NCI-H2227 treated with DMSO at 0.1 percent for 48 hours (cell line): ENCODE measurements at places on chromosomes 7 and 10.

- no peak for DNase-seq
These were observed 315.8 kb downstream of the HPSE2 start for GRCh38 chr10:98919899-98920298.

DNA sequence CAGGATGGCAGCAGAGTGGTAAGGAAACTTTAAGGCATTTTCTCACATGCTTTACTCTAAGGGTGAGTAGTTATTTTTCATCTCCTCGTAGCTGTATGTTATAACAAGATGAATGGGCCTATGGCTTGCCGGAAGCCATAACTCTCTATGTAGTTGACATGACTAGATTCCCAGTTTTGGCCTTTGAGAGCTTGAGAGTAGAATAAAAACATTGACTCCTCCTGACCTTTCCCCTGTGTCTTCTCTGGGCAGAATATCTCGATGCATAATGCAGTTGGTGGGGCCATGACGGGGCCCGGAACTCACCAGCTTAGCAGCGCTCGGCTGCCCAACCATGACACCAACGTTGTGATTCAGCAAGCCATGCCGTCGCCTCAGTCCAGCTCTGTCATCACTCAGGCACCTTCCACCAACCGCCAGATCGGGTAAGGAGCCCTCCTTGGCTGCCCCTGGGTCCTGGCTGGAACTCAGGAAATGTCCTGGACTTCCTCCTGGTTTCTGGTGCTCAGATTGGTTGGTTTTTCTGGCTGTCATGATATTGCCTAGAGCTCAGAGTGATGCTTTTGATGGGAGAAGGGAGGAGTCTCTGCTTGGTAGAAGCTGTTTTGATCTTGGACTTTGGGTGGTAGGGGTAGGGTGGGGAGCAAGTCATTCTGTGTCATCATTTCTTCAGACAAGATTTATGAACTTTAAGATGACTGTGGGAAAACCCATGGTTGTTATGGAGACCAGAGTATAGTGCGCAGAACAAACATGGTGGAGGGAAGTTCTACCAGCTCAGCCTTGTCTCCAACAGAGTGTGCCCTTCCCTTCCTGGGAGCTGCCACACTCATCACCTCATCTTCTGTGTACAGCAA lies 158.0 kb downstream of the CREB5 start:
- DNase-seq, result no peak

DNA sequence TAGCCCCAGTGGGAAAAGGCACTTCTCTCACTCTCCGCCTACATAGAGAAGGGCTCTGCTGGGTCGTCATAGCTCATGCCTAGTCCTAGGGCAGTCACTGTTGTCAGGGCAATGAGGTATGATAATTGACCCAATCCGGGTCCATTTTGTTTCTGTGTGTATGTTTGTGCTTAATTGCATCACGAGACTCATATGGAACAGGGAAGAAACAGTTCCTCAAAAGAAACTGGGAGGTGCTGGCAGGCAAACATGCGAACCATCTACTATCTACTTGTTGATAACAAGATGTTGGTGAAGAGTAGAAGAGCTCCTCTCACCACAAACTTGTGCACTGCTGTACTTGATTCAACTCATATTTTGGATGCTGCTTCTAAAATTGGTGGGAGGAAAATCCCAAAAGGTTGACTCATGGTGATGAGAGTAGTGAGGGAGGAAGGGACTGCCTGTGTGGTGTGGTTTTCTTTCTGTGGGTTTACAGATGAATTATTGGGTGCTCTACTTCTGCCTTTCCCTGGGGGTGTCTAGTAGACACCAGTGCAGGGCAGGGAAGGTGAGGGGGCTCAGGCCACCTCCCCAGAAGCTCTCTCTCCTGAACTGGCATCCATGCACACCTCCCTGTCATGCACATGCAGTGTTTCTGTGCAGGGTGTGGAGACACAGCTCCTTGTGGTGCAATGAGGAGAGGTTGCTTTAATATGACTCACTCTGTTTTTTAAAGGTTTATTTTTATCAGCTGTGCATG lies 29.4 kb downstream of the LSMEM1 start:
- DNase-seq, result no peak

DNA sequence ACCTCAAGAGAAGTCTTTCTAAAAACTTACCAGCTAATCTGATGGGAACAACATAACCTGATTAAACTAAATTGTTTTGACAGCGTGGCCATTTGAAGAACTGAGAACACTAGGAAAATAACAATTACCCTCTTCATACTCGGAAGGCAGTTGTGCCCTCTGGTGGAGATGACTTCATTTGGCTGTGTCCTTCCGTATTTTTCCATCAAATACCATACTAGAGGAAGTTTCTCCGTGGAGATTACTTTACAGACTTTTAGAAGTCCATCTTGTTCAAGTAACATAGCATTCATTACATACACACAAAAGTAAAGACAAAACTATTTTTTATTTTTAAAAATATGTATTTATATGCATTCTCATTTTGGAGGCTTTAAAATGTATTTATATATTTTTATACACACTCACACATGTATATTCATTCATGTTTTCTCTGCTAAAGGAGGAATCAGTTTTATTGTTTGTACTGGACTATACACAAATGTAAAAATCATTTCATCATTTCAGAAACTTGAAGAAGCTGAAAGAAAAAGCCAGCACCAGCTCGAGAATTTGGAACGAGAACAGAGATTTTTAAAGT lies 25.2 kb downstream of the SMNDC1 start:
- peak; percentile 30 for DNase-seq

DNA sequence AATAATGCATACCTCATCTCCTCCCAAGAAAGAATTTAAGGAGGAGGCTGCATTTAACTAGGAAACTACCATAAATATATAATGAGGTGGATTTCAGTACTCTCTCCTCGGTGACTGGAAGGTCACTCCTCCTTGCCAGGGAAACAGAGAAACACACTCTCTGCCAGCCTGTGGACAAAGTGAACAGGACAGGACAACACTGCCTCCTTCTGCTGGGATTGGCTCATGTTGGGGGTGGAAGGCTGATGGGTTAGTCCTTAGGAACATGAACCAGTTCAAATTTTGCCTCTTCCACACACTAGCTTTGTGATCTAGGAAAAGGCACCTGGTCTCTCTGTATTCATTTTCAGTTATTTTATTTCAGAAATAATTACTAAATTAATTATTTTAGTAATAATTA lies 50.6 kb upstream of the STEAP4 start:
- no peak for DNase-seq

DNA sequence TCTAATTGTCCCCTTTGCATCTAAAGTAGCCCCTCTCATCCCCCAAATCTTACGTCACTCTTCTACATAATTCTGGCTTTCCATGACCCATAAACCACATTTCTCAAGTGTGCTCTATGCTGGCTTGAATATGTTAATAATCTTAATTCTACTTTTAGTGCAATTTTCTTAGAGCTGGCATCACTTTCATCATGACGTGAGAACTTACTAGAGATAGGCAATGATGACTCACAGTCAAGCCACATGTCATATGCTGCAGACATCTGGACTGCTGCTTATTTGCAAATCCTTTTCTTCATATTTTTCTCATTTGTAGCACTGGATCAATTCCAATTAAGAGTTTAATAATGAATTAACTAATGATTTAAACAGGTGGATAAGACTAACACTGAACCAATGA lies 260.7 kb upstream of the PRKCQ start:
- no peak for DNase-seq

GRCh38 chr7:100407285-100408180 lies 21.0 kb downstream of the ZCWPW1 start:
- peak; percentile 39 for DNase-seq

GRCh38 chr7:44273681-44274622 lies 51.4 kb downstream of the CAMK2B start:
- no peak for DNase-seq

GRCh38 chr10:128047991-128048818 lies 78.0 kb downstream of the MKI67 start:
- no peak for DNase-seq

DNA sequence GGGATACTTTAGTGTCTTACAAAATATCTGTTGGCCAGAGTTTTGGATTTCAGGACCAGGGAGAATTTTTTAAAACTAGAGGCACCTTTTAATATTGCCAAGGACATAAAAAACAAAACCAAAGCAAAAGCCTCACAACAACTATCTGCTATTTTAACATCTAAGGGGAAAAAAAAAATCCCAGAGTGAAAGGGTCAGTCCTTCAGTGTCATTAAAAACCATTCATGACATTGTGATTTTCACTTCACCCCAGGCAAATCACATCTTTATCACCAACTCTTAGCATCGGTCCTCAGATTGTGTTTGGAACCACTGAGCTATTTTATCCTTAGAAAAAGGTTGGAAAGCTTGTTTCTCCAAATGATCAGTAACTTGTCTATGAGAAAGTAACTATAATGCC lies 10.7 kb downstream of the CEP41 start:
- DNase-seq, result no peak

- DNase-seq, result no peak
These were observed 4.7 kb upstream of the EBF3 start for GRCh38 chr10:129968853-129969183.

DNA sequence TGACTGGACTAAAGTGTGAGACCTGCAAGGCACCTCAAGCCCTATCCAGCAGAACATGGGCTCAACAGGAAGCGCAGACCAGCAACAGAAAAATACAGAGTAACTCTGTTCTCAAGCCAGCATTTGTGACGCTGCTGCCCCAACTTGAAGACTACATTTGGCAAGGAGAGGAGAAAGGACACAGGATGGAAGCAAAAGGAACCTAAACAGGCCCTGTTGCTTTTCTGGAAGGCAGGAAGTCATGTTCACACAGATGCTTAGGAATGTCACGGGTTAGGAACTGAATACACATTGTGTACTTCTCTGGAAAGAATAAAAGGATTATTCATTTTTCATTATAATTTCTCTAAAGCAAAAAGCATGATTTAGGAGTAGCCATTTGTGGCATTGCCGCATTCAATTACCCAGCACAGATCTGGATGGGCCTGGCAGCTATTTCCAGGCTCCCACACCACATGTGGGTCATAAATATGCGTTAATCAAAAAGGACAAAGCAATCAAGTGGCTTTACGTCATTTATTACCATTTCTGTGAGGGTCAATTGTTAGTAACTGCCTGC lies 19.8 kb upstream of the TOMM7 start:
- DNase-seq, result no peak

GRCh38 chr10:131929122-131929845 lies 28.5 kb downstream of the PPP2R2D start:
- no peak for DNase-seq

GRCh38 chr10:18402853-18403252 lies 248.5 kb downstream of the NSUN6 start:
- no peak for DNase-seq

DNA sequence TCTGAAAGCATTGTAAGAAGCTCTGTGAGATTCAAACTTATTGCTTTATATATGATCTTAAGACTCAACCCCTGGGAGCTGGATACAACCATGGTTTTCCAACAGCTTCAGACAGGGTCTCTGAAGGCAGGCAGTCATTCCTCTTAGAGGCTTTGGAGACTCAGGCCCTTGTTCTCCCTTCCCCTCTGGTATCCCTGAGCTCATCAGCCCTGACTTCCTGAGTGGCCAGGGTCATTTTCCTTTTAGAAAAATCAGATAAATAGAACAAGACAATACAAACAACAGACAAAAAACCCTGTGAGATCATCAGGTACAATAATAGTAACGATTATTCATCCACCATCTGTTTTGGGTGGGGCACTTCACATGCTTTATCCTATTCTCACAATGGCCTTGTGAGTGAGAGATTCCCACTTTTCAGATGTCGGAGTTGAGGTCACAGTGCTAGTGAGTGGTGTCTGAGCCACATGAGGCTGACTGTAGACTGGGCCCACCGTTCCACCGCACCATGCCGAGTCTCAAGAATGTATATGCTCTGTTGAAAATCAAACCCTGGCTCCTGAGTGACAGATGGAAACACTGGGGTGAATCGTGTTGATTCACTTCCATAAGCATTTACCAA lies 144.2 kb downstream of the CXCL12 start:
- DNase-seq, result no peak

- DNase-seq, result no peak
These were observed 972.6 kb downstream of the KCNMA1 start for GRCh38 chr10:76665029-76665428.

- no peak for DNase-seq
These were observed 86.3 kb downstream of the IMMP2L start for GRCh38 chr7:111475959-111476358.

DNA sequence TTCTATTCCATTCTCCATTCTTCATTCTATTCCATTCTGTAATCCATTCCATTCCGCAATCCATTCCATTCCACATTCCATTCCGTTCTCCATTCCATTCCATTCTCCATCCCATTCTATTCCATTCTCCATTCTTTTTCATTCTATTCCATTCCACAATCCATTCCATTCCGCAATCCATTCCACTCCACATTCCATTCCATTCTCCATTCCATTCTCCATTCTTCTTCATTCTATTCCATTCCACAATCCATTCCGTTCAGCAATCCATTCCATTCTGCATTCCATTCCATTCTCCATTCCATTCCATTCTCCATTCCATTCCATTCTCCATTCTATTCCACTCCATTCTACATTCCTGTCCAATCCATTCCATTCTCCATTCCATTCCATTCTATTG lies 85.2 kb downstream of the NSUN6 start:
- no peak for DNase-seq

- no peak for DNase-seq
These were observed 16.3 kb downstream of the MINDY4 start for GRCh38 chr7:30787486-30787885.

- DNase-seq, result no peak
These were observed 45.9 kb upstream of the PAPSS2 start for GRCh38 chr10:87613751-87614150.

GRCh38 chr10:121687095-121687813 lies 89.0 kb upstream of the FGFR2 start:
- no peak for DNase-seq

- DNase-seq, result no peak
These were observed 3.2 kb upstream of the DUSP5 start for GRCh38 chr10:110494532-110494931.

DNA sequence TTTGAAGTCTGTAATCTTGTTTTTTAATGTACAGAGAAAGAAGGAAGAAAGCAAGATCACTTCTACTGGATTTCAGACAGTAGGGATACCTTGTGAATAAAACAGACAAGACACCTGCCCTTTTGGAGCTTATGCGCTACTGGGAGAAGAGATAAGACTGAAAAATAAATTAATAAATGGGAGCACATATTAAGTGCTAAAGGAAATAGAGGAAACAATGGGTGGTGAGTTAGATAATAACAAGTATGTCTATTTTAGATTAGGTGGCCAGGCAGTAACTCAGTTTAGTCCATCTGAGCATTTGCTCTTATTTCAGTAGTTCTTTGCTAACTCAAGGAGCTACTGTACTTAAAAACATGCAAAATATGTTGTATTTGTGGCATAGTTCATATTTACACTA lies 15.9 kb downstream of the MIOS start:
- no peak for DNase-seq

- no peak for DNase-seq
These were observed 51.1 kb downstream of the NOD1 start for GRCh38 chr7:30427296-30428070.

GRCh38 chr10:90969947-90970673 lies 49.2 kb upstream of the ANKRD1 start:
- DNase-seq, result no peak

- no peak for DNase-seq
These were observed 1.4 kb upstream of the NKX1-2 start for GRCh38 chr10:124451276-124451675.
